NCI-H1092 treated with DMSO at 0.1 percent for 48 hours (cell line): ENCODE measurements at places on chromosomes 2 and 18.

GRCh38 chr2:95388856-95389244 lies 13.7 kb upstream of the FAHD2A start:
- DNase-seq, result no peak

GRCh38 chr2:109299536-109299935 lies 170.5 kb downstream of the SH3RF3 start:
- peak; percentile 2 for DNase-seq

GRCh38 chr2:228426502-228427216 lies 245.2 kb upstream of the SPHKAP start:
- no peak for DNase-seq

- no peak for DNase-seq
These were observed 113.8 kb upstream of the HAAO start for GRCh38 chr2:42906111-42906556.

GRCh38 chr18:24817587-24818371 lies 357.3 kb downstream of the HRH4 start:
- no peak for DNase-seq

- DNase-seq, result no peak
These were observed 84.2 kb downstream of the ZNF516 start for GRCh38 chr18:76410660-76411417.

GRCh38 chr18:69635482-69635881 lies 234.8 kb downstream of the DOK6 start:
- no peak for DNase-seq

DNA sequence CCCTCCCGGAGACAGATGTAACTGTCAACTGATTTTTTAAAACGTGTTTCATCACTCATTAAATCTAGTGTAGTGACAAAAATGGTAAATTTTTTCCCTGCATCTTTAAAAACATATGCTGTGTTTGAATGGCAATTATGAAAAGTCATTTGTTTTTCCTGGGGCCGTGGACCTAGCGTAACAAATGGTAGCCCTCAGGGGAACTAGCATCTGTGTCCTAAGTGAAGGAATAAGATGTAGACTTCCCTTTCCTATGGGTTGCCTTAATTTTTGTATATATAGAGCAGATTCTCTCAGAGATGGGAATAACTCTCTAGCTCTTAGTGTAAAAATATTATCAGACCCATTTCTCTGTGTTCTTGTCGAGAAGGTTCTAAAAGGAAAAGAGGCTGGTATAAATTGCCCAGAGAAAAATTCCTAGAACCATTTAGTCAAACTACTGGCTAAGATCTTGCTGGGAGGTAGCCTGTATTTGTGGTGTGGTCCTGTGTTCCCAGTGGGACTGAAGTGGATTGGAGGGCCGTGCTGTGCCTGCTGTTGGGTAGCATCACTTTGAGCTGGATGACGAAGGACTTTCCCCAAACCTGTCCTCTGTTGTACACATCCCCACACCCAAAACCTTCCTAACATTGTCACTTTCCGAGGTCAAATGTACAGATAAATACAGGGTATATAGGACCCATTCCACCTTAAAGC lies 85.8 kb downstream of the LIMS1 start:
- DNase-seq, result peak; percentile 51

DNA sequence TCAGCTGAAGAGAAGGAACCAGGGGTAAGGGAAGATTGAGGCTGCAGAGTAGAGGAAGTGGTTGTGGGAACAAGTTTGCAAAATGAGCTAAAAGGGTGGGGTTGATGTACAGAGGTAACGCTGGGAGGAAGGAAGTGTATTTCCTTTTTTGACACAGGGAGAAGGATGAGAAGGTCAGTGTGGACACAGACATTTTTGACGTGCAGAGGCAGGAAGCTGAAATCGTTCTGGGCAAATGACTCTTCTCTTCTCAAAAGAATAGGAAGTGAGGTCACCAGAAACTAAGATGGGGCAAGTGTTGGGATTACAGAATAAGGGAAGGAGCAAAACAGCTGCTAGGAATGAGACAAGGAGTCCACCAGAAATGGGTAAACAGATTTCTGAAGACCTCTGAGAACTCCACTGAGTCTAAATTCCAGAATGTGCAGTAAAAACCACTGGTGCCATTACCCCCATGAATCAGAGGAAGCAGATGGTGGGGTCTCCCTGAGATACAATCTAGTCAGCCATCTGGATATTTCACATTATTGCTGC lies 20.0 kb upstream of the RNF149 start:
- DNase-seq, result no peak
